ENCODE measurements at places on chromosomes 16 and 17. TPM values are rescaled to one million over a fixed set of nuclear protein-coding genes. Genes with fewer than 3 reads are reported as not detected.
A peak's percentile ranks its signal among the peaks of the same experiment; 100 is the strongest.

Gene ZNF205
- 16.4 TPM for total RNA-seq

Gene COPZ2
- total RNA-seq = 15.7 TPM

Gene C16orf90
- total RNA-seq = not detected

GRCh38 chr16:57169327-57169726 is 16.5 kb downstream of the PSME3IP1 start:
- DNase-seq = no peak

DNA sequence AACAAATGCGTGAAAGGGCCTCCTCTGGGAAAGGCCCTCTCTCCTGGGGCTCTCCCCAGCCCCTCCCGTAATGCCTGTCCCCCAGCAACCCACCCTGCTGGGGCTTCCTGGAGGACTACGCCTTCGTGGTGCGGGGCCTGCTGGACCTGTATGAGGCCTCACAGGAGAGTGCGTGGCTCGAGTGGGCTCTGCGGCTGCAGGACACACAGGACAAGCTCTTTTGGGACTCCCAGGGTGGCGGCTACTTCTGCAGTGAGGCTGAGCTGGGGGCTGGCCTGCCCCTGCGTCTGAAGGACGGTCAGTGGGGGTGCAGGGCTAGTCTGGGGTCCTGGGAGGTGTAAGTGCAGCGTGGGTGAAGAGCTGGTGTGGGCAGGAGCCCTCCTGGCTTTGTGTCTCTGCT is 4.9 kb downstream of the SPATA20 start:
- no peak for DNase-seq

DNA sequence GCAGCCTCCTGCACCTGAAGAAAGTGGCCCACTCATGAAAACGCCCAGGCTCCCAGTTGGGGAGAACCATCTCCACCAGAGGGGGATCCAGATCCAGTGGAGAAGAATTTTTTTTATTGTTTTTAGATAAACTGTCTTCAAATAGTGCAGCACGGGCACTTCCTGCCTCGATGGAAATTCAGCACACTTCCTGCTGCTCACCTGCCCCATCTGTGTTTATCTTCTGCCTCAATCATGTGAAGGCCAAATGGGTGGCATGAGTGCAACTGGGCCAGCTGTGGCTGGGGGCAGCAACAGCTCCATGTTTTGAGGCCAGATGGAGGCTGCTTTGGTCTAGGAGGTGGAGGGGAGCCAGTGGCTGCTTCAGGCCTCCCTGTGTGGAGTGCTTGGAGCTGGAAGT is 75.9 kb upstream of the WSB1 start:
- no peak for DNase-seq

- peak; percentile 50 for DNase-seq
Observed at GRCh38 chr17:64491034-64491860, 5.6 kb downstream of the POLG2 start.

DNA sequence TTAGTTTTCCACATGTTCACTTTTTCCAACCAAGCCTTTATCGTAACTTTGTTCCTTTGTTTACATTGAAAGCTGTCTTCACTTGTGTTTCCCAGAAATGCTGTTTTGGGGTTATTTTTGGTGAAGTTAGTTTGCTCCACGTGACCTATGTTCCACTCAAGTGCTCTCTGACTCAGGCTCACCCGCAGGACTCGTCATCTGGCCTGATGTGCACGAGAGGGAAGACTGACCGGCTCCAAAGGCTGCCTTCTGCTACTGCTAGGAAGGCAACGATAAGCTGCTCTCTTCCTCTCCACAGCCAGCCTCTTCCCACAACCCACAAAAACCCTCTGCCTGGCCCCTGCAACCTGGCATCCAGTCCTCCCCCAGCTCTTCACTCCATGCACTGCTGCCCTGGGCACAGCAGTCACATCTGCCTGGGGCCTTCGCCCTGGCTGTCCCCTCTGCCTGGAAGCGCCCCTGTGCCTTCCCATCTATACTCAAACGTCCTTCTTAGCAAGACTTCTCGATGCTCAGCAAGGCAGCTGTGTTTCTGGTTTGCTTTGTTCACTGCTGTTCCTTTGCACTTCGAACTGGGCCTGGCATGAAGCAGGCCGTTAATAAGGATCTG is 28.0 kb downstream of the ZCCHC14 start:
- DNase-seq = no peak

- peak; percentile 86 for DNase-seq
Observed at GRCh38 chr16:1152123-1152638, 725 bp upstream of the CACNA1H start.

GRCh38 chr17:298791-299450 is 53.7 kb downstream of the RPH3AL start:
- peak; percentile 68 for DNase-seq

All from upper lobe of left lung (tissue), 6 donors.